ENCODE measurements at places on chromosomes 7 and 10. TPM values are rescaled to one million over a fixed set of nuclear protein-coding genes. Genes with fewer than 3 reads are reported as not detected.

- DNase-seq: no peak
Observed at GRCh38 chr7:141941075-141941474, 5.7 kb downstream of the CLEC5A start.

DNA sequence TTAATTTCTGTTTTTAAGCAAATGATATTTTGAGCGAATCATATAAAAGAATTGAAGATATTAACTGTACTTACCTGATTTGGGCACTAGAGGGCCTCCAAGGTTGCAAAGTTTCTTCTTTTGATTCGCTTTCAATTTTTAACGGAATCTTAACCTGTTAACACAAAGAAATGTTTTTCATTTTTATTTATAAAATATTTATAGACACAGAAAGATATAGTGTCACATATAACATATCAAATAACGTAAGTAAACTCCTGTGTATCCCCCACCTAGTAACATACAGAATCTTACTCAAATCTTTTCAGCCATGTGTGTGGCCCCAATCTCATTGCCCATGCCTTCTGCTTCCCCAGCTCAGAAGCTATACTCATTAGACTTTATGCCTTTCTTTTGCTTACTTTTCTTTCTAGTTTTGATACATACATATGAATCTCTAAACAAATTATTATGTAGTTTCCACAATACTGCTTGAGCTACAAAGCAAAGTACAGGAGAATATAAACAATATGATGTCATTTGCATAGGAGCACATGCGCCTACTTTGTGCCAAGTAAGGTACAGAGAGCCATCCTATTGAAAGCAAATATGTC, 49.5 kb upstream of the ZPBP start:
- DNase-seq: no peak

DNA sequence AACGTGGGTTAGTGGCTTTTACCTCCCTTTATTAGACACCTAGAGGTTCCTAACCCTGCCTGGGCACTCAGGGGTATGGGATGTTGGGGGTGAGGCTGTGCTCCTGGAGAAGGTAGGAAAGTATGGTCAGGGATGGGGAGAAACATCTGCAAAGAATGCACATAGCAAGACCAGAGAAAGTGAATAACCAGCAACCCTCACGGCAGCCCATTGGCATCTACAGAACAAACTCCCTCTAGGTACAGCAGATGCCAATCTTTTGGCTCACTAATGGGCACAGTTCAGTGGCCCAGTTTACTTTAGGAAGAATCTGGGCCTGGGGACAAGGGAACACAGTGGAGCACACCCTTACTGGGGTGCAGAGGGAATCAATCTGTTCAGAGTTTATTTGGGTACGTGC, 143.9 kb downstream of the JAZF1 start:
- no peak for DNase-seq

DNA sequence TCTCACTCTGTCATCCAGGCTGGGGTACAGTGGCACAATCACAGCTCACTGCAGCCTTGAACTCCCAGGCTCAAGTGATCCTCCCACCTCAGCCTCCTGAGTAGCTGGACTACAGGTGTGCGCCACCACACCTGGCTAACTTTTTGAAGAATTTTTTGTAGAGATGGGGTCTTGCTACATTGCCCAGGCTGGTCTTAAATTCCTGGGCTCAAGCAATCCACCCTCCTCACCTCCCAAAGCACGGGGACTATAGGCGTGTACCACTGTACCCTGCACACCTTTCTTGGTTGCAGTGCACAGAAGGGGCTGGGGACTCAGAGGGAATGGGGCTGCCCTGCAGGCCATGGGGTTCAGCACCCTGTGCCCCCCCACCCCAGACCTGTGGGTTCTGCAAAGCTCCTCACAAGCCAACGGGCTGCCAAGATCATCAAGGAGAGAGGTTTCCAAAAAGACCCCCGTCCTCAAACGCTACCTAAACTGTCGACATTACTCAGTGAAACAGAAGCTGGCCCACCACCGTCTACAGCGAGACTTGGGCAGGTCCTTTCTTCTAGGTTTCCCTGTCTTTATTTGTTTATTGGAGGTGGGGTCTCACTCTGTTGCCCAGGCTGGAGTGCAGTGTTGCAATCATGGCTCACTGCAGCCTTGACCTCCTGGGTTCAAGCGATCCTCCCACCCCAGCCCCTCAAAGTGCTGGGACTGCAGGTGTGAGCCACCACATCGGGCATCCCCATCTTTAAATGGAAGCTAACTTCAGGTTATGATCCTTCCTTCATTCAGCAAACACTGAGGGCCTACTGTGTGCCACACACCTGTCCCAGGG, 26.6 kb upstream of the ELFN1 start:
- DNase-seq: no peak

DNA sequence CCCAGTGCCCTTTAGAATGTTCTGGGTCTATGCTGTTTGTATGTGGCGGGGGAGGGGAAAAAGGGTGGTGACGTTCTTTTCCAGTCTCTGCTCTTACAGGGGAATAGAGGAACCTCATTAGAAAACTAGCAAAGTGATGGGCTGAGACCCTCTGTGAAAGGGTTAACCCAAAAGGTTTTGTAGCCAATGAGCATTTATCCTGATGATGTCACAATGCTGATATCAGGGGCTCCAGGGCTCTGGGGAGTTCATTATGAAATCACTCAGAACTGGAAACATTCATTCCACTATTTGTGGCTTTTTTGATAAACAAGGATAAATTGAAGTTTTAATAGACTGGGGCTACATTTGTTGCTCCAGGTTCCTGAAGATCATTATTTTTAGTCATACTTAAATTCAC, 71.7 kb downstream of the ARID5B start:
- DNase-seq: no peak

- DNase-seq: no peak
Observed at GRCh38 chr10:50390302-50390701, 139.0 kb upstream of the ASAH2 start.

GRCh38 chr7:6516387-6516983, 34.8 kb downstream of the GRID2IP start:
- peak; percentile 78 for DNase-seq

DNA sequence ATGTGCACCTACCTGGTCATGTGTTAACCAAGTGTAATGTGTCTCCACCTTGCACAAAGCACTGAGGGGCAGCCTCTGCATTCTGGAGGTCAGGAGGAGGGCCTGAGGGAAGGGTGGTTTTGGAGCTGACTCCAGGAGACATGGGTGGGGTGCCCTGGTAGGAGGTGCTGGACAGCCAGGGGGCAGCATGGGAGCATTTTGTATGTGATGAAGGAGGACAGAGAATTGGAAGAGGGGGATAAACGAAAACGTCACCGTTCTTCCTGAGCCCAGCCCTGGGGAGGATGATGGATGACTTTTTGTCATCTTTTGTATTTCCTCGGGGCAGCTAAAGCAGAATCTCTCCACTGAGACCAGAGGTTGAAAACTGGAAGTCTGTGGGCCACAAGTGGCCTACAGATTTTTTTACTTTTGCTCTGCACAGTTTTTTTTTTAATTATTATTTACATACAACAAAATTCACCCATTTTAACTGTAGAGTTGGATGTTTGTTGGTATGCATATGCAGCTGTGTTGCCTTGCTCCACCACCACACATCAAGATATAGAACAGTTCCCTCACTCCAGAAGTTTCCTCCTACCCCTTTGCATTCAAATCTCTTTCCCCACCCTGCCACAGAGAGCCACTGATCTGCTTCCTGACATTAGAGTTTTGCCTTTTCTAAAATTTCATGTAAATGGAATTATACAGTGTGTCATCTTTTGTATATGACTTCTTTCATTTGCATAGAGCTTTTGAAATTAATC, 242.5 kb downstream of the VTI1A start:
- DNase-seq: no peak

GRCh38 chr7:18166002-18166401, 138.4 kb upstream of the PRPS1L1 start:
- no peak for DNase-seq

- no peak for DNase-seq
Observed at GRCh38 chr10:119546009-119546408, 3.5 kb upstream of the RGS10 start.

GRCh38 chr10:44362866-44363711, 21.8 kb downstream of the CXCL12 start:
- DNase-seq: no peak

DNA sequence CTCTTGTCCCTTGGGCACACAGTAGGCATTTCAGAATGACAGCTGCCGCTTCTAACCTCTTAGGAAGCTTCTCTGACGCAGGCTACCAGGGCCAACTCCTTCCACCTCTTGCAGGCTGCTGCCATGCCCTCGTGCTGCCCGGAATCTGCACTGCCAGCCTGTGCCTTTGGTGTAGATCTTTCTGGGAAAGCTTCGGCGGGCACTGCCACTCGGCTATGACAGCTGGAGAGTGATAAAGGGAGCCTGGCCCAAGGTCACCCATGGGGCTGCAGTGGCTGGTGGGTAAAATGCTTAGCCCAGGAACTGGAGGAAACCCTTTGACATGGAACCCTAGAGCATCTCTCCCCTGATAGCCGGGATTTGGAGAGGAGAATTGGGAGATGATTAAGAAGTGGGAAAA, 78.0 kb upstream of the C1QL3 start:
- DNase-seq: no peak

DNA sequence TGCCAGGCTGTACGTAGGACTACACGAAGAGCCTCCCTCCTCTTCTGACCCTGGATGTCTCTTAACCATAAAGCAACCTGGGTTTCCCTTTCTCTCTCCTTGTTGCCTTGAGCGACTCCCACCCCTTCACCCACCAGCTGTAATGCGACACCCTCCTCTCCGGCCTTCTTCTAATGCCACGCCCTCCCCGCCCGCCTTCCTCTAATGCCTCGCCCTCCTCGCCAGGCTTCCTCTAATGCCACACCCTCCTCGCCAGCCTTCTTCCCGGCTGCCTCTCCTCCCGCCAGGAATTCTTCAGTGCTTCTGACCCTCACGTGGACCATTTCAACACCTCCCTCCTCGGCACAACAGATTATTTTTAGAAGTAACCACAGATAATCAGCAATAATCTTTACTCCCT, 348.5 kb upstream of the SHH start:
- DNase-seq: no peak

DNA sequence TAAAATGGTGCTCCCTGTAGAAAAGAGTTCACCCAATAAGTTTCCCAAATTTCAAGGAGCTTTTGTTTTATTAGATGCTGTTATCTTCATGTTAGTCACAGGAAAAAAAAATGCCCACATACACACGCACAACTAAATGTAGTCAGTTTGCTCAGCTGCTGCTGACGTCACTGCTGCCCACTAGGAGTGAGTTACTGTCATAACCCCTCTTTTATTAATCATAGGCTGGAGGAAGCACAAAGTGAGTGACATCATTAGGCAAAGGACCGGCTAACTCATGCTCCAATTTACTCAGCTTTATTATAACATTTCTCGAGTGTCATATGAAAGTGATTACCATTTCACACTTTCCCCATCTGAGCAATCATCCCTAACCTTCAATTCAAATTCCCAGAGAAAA, 6.7 kb upstream of the INHBA start:
- DNase-seq: peak; percentile 33

GRCh38 chr10:60044242-60044641, 137.9 kb upstream of the CCDC6 start:
- no peak for DNase-seq

GRCh38 chr7:148708026-148708885, 9.6 kb downstream of the CUL1 start:
- DNase-seq: no peak

GRCh38 chr7:44891791-44892190, 6.5 kb upstream of the PURB start:
- no peak for DNase-seq

DNA sequence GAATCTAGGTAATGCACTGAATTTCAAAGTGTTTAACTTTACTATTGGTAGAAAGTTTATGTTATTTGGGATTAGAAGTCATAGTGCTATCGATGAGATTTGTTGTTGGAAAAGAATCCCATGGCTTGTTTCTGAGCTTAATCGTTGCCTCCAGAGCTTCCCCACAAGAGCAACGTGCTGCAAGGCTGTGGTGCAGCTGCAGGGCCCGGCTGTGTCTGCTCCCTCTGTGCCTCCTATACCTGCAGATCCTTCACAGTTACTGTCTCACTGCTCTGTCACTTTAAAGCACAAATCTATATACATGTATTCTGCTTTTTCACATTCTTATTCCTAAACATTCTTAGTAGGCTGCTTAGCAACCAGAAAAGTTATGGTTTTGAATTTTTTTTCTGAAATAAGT, 826.6 kb upstream of the COBL start:
- no peak for DNase-seq

- no peak for DNase-seq
Observed at GRCh38 chr10:125377368-125377767, 217.0 kb upstream of the CTBP2 start.

DNA sequence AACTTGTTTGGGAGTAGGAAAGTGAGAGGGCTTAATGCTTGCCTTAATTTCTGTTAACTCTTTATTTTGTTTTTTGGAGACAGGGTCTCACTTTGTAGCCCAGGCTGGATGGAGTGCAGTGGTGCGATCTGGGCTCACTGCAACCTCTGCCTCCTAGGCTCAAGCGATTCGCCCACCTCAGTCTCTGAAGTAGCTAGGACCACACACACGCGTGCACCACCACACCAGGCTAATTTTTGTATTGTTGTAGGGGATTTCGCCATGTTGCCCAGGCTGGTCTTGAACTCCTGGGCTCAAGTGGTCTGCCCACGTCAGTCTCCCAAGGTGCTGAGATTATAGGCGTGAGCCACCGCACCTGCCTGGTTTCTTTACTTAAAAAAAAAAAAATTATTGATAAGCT, 1.9 kb downstream of the PPP2R2D start:
- no peak for DNase-seq

DNA sequence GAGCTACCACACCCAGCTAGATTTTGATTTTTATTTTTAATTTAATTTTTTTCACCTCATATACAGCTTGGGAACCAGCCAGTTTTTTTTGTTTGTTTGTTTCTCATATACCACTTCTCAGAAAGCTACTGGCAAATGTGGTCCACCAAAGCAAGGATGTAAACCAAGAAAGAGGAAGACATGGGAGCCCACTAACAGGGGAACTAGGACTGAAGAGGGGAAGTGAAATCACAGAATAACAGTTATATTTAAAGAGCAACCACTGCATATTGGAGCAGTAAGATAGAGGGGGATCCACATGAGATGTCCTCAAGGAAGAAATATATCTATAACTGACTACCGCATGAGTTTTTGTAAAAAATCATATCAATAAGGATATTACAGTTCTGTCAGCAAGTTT, 10.5 kb downstream of the CPVL start:
- no peak for DNase-seq

DNA sequence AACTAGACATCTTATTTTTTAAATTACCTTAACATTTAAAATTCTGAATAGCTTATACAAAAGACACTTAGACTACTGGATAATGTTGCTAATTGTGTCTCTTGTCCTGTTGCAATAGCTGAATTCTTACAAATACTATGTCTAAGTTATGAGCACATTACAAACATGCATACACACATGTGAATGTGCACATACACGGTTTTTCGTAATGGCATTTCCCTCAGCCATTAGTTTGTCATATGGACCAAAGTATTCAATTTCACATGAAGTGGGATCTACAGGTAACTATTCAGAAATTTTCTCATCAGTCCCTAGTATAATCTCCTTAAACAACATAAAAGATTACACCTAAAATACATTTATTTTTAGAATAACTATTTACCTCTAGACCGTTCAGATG, 178.6 kb upstream of the BET1 start:
- no peak for DNase-seq

EVX1 gene
- total RNA-seq: not detected

CARD11 gene
- 15.1 TPM for total RNA-seq

CHN2 gene
- total RNA-seq: 6.7 TPM

PALD1 gene
- total RNA-seq: 4.8 TPM

PDSS1 gene
- total RNA-seq: 4.6 TPM

ADCY1 gene
- total RNA-seq: under 0.01 TPM

ASB10 gene
- total RNA-seq: not detected

PLEKHA1 gene
- 3.0 TPM for total RNA-seq

SLC39A12 gene
- total RNA-seq: not detected

All from hematopoietic multipotent progenitor cell (in vitro differentiated cells).